ENCODE measurements at places on chromosomes 6 and 20.

DNA sequence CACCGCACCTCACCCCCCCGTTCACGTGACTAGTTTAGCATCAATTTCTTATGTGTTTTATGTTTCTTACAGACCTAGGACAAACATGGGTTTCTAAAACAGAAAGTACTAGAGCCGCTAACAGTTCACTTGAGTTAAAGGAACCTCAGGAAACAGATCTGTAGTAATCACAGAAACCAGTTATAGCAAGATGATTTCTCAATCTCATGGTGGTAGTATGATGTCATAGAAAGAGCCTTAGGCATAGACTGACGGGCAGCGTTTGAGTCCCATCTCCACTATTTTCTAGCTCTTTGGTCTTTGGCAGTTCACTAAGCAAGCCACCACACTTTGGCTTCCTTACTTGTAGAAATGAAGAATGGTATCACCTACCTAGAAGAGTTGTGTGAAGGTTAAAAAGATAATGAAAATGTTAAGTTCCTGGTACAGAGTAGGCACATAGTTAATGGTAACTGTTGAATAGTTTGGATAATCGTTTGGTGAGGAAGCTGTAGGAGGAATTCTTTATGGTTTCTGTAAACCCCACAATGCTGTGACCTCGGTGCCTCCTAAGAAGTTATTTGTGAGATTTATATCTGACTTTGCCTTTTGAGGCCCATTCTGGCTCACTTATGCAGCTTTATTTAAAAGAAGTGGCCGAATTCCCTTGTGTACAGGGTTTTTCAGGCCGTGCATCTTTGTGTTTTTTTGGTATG is 21.3 kb downstream of the CTNNBL1 start:
- no peak for DNase-seq

- DNase-seq, result no peak
Observed at GRCh38 chr6:154745243-154745642, 12.0 kb downstream of the SCAF8 start.

DNA sequence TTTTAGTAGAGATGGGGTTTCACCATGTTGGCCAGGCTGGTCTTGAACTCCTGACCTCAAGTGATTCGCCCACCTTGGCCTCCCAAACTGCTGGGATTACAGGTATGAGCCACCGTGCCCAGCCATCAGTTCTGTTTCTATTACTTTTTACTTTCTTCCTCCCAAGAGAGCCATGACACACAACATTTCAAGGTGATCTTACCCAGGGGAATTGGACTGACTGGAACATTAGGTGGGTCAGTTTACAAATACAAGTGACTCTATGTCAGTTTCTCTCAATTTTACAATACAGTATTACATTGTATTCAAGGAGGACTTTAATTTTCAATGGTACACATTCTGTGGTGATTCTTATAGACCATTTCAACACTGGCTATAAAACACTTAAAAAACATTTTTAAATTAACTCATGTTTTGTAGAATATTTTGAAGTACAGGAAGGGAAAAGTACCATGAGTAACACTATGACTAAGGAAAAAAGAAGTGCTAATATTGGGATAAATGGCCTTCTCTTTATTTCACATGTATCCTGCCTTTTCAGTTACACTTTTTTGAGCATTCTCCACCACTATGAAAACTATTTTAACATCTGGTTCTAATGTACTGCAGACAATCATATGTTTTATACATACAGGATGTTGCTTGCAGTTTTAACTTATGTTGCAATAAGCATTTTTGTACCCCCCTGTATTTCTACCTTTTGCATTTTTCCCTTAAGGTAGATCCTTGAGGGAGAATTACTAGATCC is 8.4 kb downstream of the TPBG start:
- no peak for DNase-seq

DNA sequence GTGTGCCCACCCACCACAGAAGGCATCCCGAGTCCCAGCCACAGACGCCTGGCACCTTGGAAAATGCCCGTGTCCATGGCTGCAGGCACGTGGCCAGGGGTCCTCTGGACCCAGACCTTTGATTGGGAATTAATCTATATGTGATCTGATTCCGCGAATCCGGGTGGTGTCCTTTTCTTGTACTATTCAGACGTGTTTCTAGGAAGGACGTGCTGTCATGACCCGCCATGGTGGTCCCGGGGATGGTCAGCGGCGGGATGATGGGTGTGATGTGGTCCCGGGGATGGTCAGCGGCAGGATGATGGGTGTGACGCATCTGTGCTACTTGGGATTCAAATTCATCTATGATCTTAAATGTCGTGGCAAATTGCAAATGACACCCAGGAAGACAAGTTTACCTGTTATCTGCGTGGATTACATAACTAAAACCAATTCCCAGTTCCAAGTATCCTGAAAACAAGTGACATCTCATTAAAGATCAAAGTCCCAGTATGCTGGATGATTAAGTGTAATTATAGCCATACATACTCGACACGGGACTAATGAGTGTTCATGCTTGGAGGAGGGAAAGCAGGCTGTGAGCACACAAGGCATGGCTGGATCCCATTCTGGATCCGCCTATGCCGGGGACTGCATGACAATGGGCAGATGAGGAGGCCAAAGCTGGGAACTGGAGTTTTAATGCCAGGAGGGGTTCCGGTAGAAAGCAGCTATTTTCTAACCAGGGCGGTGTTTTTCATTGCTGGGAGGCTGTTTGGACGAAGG is 256.5 kb downstream of the TAF4 start:
- DNase-seq, result no peak

DNA sequence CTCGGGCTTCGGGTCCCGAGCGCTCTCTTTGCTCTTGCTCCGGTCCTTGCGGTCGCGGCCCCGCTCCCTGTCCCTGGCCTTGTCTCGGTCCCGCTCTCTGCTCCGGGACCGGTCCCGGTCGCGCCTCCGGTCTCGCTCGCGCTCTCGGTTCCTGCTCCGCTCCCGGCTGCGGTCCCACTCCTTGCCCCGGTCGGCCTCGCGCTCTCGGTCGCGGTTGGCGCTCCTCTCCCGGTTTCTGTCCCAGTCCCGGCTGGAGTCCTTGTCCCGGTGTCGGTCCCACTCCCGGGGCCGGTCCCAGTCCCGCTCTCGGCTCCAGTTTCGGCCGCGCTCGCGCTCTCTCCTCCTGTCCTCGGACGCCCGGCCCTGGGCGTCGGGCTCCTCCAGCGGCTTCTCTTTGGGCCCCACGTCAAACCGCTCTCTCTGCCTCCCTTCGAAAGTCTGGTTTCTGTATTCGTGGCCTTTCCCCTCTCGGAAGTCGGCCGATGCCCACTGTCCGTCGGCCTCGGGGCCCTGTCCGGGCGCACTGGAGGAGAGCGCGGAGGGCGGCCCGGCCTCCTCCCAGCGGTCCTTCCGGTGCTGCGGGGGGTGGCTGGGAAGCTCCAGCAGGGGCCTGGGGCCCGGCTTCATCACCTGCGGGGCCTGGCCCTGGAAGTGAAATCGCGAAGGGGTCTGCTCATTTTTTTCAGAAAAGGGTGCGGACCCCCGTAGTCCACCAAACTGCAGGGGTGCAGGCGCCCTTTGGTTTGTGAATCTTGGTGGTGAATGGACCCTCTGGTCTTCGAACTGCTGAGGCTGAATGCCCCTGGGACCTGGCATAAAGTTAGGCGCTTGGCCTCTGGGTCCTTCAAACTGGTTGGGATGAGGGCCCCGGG is 17.9 kb upstream of the TCFL5 start:
- DNase-seq, result no peak

DNA sequence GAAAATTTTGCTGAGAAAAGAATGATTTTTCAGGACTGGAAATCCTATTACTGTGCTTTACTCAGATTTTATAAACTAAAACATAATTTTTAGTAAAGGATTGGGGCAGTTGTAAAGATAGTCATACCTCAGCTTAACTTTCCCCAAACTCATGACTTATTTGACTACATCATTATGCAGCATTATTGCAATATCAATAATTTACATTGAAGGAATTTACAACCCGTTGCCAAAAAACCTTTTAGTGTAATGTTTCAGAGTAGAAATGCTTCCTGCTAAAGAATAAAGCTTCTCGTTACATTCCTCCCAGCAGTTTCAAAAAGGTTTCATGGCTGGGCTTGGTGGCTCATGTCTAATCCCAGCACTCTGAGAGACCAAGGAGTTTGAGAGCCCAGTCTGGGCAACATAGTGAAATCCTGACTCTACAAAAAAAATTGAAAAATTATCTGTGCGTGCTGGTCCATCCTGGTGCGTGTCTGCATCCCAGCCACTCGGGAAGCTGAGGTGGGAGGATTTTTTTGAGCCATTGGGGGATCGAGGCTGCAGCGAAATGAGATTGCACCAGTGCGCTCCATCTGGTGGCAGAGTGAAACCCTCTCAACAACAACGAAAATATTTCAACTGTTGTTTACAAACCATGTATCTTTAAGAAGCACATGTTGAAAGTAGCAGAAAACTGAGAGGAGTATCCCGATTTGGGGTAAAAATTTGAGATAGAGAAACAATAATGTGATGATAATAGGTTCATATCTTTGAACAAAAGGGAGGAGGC is 4.4 kb downstream of the AMD1 start:
- no peak for DNase-seq
